ENCODE measurements at places on chromosomes 3 and 15. TPM values are rescaled to one million over a fixed set of nuclear protein-coding genes. Genes with fewer than 3 reads are reported as not detected.

GRCh38 chr3:168044049-168044448 lies 51.7 kb downstream of the GOLIM4 start:
- DNase-seq: no peak

GRCh38 chr15:70032509-70032908 lies 65.2 kb downstream of the TLE3 start:
- DNase-seq: no peak

DNA sequence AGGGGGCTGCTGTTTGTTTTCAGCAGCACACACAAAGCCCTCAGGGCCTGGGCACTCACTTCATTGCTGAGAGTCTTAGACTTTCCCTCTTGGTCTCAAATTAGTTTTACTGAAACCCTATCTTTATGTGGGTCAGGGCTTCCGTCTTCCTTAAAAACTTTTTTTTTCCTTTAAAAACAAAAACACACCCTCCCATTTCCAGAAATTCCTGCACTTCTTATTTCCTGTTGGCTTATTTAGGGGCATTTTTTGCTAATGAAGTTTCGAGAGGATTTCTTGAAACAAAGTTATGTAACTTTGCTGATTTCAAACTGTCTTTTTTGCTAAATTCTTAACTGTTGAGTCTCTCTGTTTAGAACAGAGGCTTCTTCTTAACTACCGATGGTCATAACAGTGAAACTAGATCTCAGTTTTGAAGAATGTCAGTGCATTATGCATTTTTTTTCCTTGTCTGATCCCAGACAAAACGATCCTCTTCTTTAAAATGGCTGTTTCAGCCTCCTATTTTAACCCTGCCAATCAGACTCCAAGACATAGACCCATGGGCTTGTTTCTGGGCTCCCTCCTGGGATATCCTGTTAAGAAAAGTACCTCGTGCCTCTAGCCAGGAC lies 23.3 kb downstream of the ANAPC13 start:
- no peak for DNase-seq

DNA sequence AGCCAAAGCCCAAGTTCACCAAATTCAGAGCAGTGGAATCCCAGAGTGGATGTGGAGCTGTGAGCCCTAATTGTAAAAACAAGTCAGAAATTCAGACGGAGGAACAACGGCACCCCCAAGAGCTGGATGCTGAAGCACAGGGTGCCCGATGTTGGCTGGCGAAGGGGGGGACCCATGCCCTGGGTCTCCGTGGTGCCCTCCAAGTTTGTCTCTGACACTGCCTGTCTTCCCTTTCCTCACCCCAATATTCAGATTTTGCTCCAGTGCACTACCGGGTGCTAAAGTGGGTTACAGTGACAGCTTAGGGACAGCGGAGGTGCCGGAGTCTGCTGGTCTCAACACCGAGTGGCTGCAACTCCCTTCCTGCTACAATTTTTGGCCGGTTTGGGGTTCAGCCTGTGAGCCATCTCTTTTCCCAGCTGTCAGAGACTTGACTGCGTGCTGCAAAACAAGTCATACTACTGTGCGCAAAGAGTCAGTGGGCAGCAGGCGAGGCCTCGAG lies 6.6 kb downstream of the GRIP2 start:
- DNase-seq: no peak

GRCh38 chr15:94844538-94845389 lies 613.4 kb downstream of the MCTP2 start:
- no peak for DNase-seq

GRCh38 chr3:161630794-161631193 lies 134.2 kb downstream of the OTOL1 start:
- no peak for DNase-seq

- DNase-seq: no peak
Measured at GRCh38 chr3:48672522-48672921, 9.8 kb upstream of the CELSR3 start.

DNA sequence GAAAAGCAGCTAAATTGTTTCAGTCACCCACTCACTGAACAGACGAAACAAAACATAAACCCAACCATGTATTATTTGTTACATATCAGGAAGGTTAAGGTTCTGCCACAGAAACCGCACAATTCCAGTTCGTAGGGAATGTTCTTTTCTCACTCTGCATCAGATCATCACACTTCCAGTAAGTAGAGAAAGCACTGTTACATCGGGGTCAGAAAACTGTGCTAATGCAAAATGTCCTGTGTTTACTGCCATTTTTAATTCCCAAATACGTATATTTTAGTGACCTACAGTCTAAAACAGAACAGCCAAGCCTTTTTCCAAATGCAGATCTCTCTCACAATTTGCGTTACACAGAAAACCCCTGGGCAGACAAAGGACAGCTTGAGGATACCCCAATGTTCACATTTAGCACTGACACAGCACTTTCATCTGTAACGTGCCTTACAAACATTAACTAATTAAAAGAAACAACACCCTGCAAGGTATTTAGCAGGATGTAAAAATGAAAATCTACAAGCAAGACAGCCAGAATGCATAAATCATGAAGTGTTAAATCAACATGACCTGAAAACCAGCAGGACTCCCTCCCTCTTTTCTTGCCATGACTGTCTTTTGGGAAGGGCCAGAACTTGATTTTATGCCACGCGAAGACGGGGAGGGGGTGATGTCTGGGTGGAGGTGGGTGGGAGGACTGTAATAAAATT lies 34.8 kb upstream of the SKIL start:
- DNase-seq: no peak

ALS2CL gene
- total RNA-seq: 25.2 TPM

THSD4 gene
- 150 TPM for total RNA-seq

ALG1L2 gene
- total RNA-seq: not detected

All from thoracic aorta (tissue), 2 donors.